ENCODE measurements at places on chromosomes 7 and 10. TPM values are rescaled to one million over a fixed set of nuclear protein-coding genes. Genes with fewer than 3 reads are reported as not detected.

CPSF4 gene
- total RNA-seq: 28.1 TPM

LSM8 gene
- total RNA-seq: 35.4 TPM

ANKRD61 gene
- not detected for total RNA-seq

GHRHR gene
- not detected for total RNA-seq

GBX1 gene
- total RNA-seq: not detected

WDFY4 gene
- total RNA-seq: not detected

CPEB3 gene
- total RNA-seq: 0.55 TPM

TMEM176B gene
- total RNA-seq: 3.8 TPM

AKR1D1 gene
- not detected for total RNA-seq

ZNF487 gene
- total RNA-seq: 4.3 TPM

HSPB1 gene
- total RNA-seq: 19.9 TPM

CYCS gene
- total RNA-seq: 26.7 TPM

ZPBP gene
- not detected for total RNA-seq

DOCK4 gene
- 6.8 TPM for total RNA-seq

C7orf57 gene
- not detected for total RNA-seq

CPVL gene
- 0.71 TPM for total RNA-seq

CTNNA3 gene
- total RNA-seq: not detected

DUS4L gene
- total RNA-seq: 4.4 TPM

SORBS1 gene
- total RNA-seq: 1.5 TPM

ZNF503 gene
- total RNA-seq: 4.7 TPM

KEL gene
- not detected for total RNA-seq

ZNF282 gene
- total RNA-seq: 14.6 TPM

PON1 gene
- not detected for total RNA-seq

RGR gene
- total RNA-seq: not detected

OGDHL gene
- 0.14 TPM for total RNA-seq

OPTN gene
- total RNA-seq: 116 TPM

SOSTDC1 gene
- total RNA-seq: not detected

ST8SIA6 gene
- total RNA-seq: not detected

CLDN4 gene
- total RNA-seq: 0.14 TPM

PKD2L1 gene
- total RNA-seq: not detected

TRIM73 gene
- 0.71 TPM for total RNA-seq

SSMEM1 gene
- total RNA-seq: 0.09 TPM

UTF1 gene
- not detected for total RNA-seq

COBL gene
- total RNA-seq: 0.09 TPM

DYNC1I1 gene
- total RNA-seq: 0.83 TPM

BUD23 gene
- 61.8 TPM for total RNA-seq

DENND2A gene
- total RNA-seq: 15.6 TPM

FAM237B gene
- total RNA-seq: not detected

AVL9 gene
- 27.8 TPM for total RNA-seq

Measured in smooth muscle cell of bladder (primary cell).